Spinal cord (tissue), 10 donors: ENCODE measurements at places on chromosomes 4 and X.

GRCh38 chr4:9847968-9848748 is 66.7 kb downstream of the DRD5 start:
- DNase-seq, result no peak

GRCh38 chrX:68060506-68061205 is 372.6 kb downstream of the OPHN1 start:
- DNase-seq, result no peak

DNA sequence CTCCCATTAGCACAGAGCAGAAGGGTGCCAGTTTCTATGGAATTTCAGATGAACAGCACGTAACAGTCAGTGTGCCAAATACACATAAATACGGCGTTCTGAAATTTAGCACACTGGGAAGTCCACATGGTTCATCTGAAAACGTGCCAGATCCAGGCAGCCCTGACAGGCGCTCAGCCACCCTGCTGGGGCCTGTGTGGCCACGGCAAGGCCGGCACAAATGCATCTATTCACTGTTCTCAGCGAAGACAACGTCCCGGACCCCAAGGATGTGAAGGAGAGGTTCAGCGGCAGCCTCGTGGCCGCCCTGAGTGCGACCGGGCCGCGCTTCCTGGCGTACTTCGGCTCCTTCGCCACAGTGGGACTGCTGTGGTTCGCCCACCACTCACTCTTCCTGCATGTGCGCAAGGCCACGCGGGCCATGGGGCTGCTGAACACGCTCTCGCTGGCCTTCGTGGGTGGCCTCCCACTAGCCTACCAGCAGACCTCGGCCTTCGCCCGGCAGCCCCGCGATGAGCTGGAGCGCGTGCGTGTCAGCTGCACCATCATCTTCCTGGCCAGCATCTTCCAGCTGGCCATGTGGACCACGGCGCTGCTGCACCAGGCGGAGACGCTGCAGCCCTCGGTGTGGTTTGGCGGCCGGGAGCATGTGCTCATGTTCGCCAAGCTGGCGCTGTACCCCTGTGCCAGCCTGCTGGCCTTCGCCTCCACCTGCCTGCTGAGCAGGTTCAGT is 15.6 kb downstream of the DGKQ start:
- DNase-seq, result no peak

DNA sequence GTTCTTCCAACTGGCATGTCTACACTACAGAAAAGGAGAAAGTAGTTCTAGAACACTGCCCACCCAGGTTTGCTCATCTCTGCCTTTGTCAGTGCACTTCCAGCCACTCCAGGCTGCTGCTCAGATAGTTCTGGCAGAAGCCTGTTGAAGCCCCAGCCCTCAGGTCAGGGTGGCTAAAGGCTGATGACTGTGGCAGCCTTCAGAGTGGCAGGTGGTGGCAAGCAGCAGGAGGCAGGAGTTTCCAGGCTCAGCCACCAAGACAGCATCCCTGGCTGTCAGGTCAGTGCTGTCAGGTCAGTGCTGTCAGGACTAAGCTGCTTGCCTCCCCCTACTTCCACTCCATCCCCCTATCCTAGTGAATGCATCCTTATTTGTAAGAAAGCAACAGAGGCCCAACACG is 100.4 kb downstream of the MAMLD1 start:
- DNase-seq, result no peak

DNA sequence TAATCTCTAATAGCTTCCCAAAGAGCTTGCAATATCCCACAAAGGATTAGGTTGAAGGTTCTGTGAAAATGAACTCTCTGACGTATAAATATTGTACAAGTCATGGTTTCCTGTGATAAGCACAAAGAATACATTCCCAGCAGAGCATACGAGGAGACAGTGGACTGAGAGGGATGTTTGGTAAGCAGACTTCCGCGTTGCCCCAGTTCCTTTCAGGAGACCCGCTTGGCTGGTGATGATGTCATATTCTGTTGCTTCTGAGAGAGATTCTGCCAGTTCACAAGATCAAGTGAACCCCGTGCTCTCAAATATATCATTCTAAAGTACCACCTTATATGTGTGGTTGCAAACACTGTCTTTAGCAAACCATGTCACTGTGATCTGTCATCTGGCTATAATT is 323.9 kb upstream of the CASK start:
- no peak for DNase-seq

GRCh38 chr4:8262637-8263322 is 6.8 kb upstream of the HTRA3 start:
- DNase-seq, result no peak

DNA sequence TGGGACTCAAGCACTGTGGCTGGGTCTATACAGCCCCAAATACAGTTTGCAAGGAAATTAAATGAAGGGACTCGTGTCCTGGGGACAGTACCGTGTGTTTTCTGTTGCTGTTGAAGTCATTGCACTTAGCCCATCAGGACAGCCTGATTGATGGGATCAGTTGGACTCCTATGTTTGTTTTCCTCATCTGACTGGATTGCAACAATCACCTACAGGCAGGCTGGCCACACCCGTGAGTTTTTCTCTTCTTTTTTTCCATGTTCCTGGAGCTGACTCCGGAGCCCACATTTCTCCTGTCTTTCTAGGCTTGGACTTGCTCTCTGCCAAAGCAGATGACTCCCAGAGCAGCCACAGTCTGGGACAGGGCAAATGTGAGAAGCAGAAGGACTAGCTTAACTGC is 38.1 kb downstream of the RTL9 start:
- DNase-seq, result no peak

DNA sequence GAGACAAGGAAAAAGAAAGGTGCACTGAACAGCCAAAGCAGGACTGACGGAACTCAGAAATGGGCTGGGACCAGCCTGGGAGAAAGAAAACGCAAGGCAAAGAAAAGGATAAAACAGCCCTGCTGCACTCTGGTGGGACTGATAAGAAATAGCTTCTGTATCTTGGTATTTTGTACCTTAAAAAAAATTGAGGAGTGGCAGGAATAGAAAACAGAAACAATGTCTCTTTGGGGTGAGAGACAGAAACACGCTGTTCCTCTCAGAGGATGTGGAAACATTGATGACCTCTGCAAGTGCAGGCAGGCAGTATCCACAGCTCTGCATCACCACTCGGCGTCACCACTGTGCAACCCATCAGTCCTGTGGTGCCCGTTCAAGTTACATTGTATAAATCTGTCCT is 152.5 kb upstream of the SPRY1 start:
- DNase-seq, result no peak

DNA sequence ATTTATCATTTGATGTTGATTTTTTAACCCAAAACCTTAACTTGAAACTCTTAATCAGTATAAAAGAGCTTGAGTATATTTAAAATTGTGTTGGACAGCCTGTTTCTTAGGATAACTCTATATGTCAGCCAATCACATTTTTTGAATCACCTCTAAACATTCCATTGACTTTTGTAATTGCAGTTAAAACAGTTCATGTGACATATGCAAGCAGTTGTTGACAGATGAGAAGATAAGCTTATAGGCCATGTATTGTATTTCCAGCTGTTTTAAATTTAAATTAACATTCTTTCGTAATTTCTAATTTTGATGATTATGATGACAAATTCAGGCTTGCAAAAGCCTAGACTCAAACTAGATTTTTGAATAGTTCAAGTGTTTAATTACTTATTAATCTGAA is 17.4 kb downstream of the VEGFC start:
- no peak for DNase-seq

DNA sequence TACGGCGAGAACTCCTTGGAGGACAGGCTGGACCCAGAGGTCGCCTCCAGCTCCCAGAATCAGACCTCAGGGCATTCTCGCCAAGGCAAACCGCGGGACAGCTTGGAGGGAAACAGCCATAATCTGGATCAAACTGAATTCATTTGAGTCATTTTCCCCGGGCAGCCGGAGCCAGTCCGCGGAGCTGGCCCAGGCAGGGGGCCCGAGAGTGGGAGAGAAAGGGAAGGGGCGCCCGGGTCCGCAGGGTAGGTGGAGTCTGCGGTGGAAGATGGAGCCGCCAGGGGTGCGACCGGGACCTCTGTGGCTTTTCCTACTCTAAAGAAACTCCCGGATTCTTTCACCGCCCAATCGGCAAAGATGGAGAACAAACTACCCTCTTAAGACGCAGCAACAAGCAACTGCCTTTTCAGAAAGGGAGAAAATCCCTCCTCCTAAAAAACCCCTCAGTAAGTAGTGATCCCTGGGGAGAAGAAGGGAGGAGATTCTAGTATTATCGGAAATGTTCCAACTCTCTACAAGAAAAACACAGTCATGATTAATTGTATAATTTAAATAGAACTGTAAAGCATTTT is 5.2 kb downstream of the NKX3-2 start:
- DNase-seq, result no peak

GRCh38 chrX:135977611-135978010 is 3.8 kb upstream of the MMGT1 start:
- DNase-seq, result no peak

- DNase-seq, result no peak
Measured at GRCh38 chrX:36501169-36501702, 506.9 kb upstream of the FAM47C start.

- peak; percentile 21 for DNase-seq
Measured at GRCh38 chrX:119753639-119754257, 4.6 kb upstream of the SOWAHD start.

GRCh38 chr4:126106658-126107057 is 791.9 kb downstream of the FAT4 start:
- DNase-seq, result no peak

DNA sequence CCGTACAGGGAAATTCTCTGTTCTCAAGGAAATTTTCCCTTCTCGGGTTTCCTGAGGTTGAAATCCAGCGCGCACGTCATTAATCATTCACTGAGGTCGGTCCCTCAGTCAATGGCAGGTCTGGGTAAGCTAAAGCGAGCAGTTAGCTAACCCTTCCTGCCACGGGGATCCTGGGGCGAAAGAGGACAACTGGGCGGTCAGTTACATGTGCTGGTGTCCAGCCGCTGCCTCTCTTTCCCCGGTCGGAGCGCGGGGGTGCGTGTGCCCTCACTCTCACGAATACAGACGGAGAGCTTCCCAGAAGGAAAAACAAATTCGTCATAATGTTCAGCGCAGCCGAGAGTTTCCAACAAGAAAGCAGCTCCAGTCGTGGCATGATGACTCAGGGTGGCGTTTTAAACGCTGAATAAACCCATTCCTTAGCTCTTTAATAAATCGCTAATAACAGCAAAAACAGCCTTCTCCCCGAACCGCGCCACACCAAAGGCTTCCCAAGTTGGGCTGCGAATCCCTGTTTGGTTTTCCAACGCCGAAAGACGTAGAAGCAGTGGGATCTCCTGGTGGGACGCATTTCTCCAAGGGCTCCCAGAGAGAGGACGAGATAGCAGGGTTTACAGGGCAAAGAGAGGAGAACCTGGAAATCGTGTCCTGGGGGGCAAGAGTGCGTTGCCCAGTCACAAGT is 752 bp upstream of the FGF5 start:
- no peak for DNase-seq

DNA sequence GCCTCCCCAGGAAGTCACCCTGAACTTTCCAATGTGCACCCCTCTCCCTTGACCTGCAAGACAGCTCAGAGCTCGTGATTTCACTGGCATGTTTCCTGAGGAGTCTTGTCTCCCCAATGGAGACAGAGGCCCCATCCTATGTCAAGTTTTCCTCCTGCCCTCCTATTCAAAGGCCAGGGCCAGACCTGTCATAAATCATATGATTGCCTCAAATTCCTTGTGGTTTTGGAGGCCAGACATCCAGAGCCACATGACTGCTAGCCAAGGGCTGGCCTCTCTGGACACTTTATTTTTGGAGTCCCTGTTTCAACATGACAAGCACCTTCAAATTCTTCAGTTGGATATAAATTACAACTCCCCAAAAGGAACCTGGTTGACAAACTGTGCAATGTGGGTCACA is 76.0 kb upstream of the TFDP3 start:
- DNase-seq, result no peak

DNA sequence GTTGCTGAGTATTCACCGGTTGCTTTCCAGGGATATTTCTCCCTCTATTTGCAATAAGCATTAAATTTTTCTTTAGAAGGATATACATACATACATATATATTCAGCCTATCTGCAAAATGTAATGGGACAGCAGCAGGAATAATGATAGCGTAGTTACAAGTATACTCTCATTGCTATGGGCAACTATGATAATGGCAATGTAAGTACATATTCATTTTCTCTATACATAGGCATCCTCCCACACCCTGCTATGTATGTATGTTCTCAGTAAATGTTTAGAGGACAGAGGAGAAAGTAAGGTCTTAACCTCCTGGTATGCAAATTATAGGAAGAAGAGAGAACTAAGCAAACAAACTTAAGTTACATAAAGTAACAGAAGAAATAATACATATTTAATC is 19.7 kb upstream of the MAB21L2 start:
- DNase-seq, result no peak

DNA sequence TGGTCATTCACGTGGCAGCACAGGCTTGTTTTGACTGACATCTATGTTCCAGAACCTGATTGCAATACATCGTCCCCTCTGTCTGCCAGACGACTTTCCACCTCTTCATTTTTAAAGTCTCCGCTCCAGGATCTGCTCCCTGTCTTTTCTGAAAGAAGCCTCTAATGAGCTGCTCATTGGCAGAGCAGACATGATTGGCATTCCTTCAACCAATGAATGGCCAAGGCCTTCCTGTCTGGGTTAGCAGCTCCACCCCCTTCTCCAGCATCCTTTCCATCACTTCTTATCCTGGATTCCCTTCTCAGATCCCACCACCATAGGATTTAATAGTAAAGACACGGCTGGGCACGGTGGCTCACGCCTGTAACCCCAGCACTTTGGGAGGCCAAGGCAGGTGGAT is 202.7 kb upstream of the KLF3 start:
- DNase-seq, result no peak

GRCh38 chrX:84064814-84065213 is 123.2 kb downstream of the RPS6KA6 start:
- no peak for DNase-seq

DNA sequence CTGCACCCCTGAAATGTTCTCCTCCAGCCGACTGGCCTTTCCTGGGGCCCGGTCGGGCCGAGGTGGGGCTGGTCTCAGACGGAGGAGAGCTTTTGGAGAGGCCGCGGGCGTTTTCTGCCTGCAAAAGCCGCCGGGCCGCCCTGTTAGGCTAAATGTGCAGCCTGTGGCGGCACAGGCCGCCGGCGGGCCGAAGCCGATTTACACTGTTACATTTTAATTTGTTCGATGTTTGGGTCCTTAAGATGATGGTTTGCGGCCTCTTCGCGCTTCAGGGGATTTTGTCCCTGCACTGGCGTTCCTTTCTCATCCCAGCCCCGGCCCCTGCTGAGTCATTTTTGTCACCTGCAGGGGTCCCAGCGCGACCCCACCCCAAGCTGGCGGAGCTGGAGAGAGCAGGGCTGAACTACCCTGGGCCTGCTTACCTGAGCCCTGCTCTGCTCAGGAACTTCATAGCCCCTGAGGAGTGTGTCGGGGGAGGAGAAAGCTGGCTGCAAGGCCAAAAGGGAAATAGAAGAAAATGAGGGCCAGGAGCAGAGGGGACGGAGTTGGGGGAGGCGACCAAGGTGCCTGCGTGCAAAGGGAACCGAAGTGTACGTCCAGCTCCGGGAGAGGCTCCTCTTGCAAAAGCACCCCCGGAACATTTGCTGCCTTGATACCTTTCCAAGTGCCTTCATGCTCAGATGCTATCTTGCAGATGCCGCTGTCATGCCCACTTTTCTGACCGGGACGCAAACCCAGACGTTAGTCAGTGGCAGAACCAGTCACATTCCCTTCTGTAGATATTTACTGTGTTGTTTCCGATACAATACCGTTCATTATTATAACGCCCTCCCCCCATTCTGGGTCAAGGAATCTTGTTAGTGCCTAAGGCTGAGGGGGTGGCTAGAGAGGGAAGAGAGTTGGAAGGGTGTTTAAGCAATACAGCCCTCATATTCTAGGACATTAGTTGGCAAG is 977 bp upstream of the RBBP7 start:
- DNase-seq, result no peak

- DNase-seq, result no peak
Measured at GRCh38 chr4:52755426-52755825, 4.2 kb upstream of the ERVMER34-1 start.

GRCh38 chrX:22395372-22395771 is 122.7 kb downstream of the CBLL2 start:
- no peak for DNase-seq
